ENCODE measurements at places on chromosomes 1 and 21.

DNA sequence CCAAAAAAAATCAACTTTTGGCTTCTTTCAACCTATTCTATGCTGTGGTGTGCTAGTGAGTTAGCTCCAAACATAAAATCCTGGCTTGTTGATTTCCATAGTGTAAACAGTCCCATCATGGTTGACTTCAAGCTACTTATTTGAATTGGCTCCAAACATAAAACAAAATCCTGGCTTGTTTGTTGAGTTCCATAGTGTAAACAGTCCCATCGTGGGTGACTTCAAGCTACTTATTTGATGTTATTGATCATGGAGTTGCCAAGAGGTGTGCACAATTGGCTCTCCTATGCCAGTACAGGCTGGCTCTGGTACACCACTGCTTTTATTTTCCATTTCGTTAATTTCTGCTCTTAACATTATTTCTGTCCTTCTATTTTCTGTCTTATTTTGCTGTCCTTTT lies 1.8 kb upstream of the COA6 start:
- DNase-seq = no peak

DNA sequence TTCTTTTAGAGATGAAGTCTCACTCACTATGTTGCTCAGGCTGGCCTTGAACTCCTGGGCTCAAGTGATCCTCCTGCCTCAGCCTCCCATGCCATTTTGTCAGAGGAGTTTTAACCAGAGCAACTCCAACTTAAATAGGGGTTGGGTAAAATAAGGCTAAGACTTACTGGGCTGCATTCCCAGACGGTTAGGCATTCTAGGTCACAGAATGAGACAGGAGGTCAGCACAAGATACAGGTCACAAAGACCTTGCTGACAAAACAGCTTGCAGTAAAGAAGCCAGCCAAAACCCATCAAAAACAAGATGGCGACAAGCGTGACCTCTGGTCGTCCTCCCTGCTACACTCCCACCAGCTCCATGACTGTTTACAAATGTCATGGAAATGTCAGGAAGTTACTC lies 5.7 kb upstream of the DNAH14 start:
- no peak for DNase-seq

DNA sequence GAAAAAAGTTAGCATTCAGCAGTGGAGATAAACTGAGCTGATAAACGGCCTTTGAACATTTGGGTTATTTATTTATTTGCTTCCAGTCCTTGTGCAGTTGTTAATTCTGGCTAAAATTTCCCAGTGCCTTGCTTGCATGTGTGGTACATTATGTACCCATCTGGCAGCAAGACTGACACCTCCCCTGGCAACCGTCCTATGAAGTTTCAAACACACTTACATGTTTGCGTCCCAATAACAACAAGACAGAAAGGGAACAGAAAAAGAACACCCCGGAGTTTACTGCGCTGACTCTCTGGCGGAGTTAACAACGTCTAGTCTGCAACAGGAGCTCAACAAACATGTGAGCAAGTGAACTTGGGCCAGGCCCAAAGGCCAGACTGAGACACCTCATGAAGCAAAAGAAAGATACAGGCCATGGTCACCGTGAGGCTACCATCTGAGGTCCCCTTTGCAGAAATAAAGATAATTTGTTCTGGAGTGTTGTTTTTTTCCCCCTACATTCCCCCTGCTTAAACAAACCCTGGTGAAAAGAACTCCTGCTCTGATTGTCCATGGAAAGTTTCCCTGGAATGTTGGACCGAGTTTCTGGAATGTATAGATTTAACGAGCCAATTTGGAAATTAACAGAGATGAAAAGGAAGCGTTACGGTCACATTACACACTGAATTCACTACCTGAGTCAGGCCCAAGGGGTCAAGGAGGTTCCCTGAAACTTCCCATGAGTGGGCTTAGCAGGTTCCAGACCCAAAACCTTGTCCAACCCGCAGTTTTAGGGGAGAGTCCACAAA lies 33.4 kb downstream of the TRABD2B start:
- DNase-seq = peak; percentile 33

GRCh38 chr1:15424146-15424667 lies 14.0 kb upstream of the CTRC start:
- no peak for DNase-seq

- DNase-seq = no peak
These were observed 58.2 kb upstream of the TMPRSS15 start for GRCh38 chr21:18461743-18462142.

- no peak for DNase-seq
These were observed 43.7 kb downstream of the SAMD13 start for GRCh38 chr1:84345220-84345619.

DNA sequence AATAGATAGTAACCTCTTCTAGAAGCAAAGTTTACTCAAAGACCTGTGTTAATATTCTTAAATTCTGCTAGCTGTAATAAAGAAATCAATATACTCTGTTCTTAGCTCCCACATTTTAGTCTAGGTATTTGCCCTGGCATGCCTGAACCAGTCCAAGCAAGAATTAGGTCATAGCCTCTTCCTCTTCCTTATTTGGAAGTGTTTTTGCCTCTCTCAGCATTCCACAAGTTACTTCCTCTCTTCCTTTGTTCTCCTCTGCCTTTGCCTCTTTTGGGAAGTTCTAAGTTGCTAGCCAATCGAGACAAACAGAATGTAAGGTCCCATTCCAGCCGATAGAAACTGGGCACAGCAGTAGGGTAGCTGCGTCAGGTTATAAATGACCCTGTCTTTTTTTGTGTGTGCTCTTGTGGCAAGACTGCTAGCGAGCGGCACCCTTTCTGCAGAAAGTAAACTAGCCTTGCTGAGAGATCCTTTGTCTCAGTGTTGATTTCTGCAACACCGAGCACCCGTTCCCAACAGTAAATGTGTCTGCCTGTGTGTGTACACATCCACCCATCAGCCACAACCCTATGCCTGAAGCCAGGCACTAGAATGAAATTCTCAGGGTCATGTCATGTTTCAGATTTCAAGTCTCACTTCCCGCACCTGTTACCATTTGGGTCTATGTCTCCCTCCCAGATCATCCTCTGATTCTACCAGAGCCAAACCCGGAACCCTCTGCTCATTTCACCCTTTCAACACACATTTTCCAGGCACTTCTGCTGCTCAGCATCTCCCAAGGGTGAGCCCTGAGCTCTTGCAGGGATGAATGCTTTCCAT lies 37.5 kb downstream of the LRRC3 start:
- no peak for DNase-seq

- DNase-seq = no peak
These were observed 96.5 kb downstream of the KCNN3 start for GRCh38 chr1:154773551-154773950.

- no peak for DNase-seq
These were observed 19.1 kb downstream of the AGL start for GRCh38 chr1:99869304-99869703.

- DNase-seq = no peak
These were observed 10.0 kb upstream of the GJB3 start for GRCh38 chr1:34770891-34771504.

DNA sequence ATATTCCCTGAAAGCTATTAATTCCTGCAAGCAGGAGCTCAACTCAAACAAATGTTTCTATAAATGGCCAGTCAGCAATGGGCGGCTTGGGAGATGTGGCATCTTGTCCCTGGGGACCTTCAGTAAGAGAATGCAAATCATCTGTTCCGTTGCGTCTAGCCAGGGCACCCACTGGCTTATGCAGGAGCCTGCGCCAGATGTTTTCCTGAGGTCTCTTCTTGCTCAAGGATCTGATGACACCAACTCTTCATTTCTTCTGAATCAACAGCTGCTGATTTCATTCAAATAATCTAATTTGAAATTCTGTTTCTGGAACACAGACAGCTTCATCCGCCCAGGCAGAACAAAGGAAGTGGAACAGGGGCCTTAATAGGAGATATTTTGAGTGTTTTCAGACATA lies 70.0 kb upstream of the AJAP1 start:
- DNase-seq = no peak

DNA sequence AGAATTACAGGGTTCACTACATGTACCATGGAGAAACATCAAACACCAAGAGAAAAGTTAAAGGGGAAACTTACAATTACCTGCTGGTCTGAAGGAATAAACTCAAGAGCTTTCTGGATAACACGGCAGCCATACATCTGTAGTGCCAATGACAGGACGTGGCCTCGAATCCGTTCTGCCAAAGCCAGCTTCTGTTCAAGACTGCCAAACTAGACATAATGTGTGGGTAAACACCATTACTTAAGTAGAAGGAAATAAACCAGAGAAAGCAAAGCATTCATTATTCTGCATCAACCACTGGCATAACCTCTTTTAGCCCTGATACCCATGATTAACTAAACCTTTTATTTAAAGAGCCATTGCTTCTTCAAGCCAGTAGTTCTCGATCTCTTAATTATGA lies 41.5 kb upstream of the SDC3 start:
- no peak for DNase-seq
